ENCODE measurements at places on chromosomes 12 and 14. TPM values are rescaled to one million over a fixed set of nuclear protein-coding genes. Genes with fewer than 3 reads are reported as not detected.

Gene SLC2A3
- 2.1 TPM for polyA plus RNA-seq

Gene MORN3
- polyA plus RNA-seq = 0.12 TPM

Gene PLA2G1B
- 0.57 TPM for polyA plus RNA-seq

Gene NOVA1
- polyA plus RNA-seq = 1.4 TPM

Gene TAS2R10
- polyA plus RNA-seq = not detected

Gene FGD6
- polyA plus RNA-seq = 2.2 TPM

Gene MCRS1
- 40.0 TPM for polyA plus RNA-seq

Gene KRT2
- 0.12 TPM for polyA plus RNA-seq

Gene SLC17A8
- polyA plus RNA-seq = not detected

Gene SETD3
- polyA plus RNA-seq = 25.2 TPM

Gene FAM90A1
- polyA plus RNA-seq = 0.18 TPM

Gene DGKA
- polyA plus RNA-seq = 128 TPM

Gene FAM186B
- polyA plus RNA-seq = 0.09 TPM

Gene GPRC5A
- polyA plus RNA-seq = 15.4 TPM

Gene CCDC85C
- 30.1 TPM for polyA plus RNA-seq

Gene HOXC4
- polyA plus RNA-seq = 3.3 TPM

Gene ERG28
- polyA plus RNA-seq = 31.0 TPM

Gene RPL36AL
- 405 TPM for polyA plus RNA-seq

Gene NOS1
- 0.35 TPM for polyA plus RNA-seq

Data from esophagus (tissue), 2 donors.